Spinal cord (tissue), 10 donors: ENCODE measurements at places on chromosomes 12 and 14. TPM values are rescaled to one million over a fixed set of nuclear protein-coding genes. Genes with fewer than 3 reads are reported as not detected.

DNA sequence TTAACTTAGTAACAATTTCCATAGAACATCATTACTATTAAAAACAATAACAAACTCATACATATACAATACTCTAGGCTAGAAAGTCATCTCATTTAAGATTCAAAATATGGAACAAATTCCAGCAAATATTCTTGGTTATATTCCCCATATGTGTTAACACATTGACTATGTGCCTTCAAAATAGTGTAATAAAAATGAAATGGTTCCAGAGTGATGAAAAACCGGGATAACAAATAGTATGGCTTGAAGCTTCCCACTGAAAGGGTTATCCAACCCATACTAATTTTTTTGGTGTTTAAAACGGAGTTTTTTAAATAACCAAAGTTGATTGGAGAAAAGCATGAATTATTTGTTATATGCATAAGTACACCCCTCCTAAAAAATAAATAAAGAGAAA is 5.3 kb downstream of the LRIG3 start:
- DNase-seq: no peak

GRCh38 chr12:116958402-116959197 is 47.9 kb downstream of the FBXW8 start:
- DNase-seq: no peak

TIGAR gene
- total RNA-seq: 12.7 TPM

DNA sequence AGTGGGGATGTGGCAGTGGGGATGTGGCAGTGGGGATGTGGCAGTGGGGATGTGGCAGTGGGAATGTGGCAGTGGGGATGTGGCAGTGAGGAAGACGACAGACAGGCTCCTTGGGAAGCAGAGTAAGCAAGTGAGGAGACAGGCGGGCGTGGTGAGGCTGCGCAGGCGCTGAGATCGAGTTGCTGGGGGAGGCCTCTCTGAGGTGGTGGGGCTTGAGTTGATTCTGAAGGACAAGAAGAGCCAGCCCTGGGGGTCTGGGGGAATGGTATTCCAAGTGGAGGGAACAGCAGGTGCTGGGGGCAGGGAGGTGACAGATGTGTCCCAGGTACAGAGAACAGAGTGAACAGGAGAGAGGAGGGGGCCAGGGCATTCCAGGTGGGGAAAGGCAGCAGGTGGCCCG is 33.8 kb upstream of the TSPAN9 start:
- no peak for DNase-seq

DNA sequence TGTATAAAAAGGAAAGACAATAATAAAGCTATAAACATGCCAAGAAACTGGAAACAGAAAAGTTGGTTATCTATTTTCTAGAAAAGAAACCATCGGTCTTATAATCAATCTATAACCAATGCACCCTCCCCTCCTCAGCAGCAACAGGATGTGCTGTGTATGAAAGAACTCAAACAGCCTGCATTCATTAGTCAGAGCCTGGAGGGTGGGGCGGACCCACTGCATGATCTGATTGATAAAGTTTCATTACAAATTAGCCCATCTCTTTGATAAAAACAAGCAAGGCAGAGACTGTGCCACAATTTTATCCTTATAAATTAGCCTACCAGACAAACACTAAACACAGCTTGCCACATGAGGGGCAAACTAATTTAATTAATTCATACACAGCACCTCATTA is 448.1 kb downstream of the BCAT1 start:
- no peak for DNase-seq

GRCh38 chr12:78795934-78796445 is 68.6 kb upstream of the SYT1 start:
- no peak for DNase-seq

CIROP gene
- total RNA-seq: 0.10 TPM

DNA sequence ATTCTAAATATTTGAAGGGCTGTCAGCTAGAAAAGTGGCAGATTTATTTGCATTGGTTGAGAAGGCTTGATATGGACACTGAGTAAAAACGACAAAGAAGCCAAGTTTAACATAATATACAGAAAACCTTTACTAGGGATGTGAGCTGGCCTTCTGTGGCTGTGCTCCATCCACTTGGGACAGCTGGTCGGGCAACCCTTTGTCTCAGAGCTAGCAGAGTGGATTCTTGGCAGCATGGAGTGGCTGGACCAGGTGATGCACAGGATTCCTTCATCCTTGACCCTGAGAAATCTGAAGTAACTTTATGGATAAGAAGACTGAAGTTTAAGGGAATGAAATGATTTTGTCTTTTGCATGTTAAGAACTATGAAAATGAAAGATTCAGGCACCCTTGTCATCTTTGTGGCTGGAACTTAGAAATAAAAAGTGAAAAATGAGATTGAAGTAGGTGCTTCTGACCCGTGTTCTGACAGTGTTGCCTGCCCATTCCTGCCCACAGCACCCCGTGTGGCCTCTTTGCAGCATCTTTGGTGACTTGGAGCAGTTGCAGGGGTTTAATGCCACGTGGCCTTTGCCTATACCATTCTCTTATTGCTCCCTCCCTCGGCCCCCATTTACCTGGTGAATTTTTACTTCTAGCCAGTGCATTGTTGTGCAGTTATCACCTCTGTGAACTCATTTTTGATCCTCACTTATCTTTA is 32.6 kb downstream of the PELI2 start:
- no peak for DNase-seq

GRCh38 chr12:90939382-90939781 is 15.6 kb downstream of the CCER1 start:
- DNase-seq: no peak

DNA sequence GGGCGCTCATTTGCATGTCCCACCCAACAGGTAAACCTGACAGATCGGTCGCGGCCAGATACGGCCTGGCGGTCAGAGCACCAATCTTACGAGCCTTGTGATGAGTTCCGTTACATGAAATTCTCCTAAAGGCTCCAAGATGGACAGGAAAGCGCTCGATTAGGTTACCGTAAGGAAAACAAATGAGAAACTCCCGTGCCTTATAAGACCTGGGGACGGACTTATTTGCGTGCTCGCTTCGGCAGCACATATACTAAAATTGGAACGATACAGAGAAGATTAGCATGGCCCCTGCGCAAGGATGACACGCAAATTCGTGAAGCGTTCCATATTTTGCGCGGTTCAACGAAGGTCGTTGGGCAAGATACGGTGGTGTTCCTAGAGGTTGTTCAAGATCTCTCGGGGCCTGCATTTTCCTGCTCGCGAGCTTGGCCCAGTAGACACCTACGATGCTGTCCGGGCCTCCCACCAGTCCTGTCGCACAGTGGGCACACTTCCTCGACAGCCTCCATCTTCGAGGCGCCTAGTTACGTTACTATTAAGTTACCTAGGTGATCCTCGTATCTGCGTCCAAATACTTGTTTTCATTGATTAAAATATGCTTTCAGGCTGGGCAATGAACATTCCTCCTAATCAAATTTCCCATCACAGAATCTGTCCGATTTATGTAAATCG is at the start of gene RNU6-7:
RNU6-7 (plus strand) TSS at position 230 of the 675 bp plus-strand sequence.
- DNase-seq: peak; percentile 56

DNA sequence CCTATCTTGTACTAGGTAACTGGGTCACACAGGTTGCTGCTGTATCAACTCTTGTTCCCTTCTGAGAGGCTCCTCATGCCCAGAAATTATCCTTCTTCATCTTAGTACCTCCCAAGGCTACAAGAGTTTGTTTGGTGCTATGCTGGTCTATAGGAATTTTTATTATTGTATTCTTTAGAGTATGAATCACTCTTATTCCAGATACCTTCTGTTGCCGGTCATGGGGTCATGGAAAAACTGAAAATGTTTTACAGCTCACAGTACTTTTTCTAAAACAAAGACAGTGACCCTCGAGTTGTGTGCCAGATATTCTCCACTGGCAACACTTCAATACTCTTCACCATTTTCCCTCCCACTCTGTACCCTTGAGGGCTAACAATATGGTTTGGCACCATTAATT is 1598.0 kb upstream of the TMEM132C start:
- DNase-seq: no peak

GRCh38 chr12:104707194-104707593 is 250.4 kb downstream of the CHST11 start:
- DNase-seq: no peak

DNA sequence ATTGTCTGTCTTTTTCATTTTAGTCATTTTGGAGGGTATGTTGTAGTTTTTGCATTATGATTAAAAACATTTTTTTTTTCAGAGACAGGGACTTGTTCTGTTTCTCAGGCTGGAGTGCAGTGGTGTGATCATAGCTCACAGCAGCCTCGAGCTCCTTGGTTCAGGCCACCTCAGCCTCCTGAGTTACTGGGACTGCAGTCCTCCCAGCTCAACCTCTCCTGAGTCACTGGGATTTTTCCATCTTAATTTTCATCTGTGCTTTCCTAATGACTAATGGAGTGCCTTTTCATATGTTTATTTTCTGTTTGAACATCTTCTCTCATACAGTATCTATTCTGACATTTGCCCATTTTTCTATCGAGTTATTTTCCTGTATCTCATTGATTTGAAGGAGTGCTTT is 52.6 kb downstream of the DYRK2 start:
- DNase-seq: no peak

DNA sequence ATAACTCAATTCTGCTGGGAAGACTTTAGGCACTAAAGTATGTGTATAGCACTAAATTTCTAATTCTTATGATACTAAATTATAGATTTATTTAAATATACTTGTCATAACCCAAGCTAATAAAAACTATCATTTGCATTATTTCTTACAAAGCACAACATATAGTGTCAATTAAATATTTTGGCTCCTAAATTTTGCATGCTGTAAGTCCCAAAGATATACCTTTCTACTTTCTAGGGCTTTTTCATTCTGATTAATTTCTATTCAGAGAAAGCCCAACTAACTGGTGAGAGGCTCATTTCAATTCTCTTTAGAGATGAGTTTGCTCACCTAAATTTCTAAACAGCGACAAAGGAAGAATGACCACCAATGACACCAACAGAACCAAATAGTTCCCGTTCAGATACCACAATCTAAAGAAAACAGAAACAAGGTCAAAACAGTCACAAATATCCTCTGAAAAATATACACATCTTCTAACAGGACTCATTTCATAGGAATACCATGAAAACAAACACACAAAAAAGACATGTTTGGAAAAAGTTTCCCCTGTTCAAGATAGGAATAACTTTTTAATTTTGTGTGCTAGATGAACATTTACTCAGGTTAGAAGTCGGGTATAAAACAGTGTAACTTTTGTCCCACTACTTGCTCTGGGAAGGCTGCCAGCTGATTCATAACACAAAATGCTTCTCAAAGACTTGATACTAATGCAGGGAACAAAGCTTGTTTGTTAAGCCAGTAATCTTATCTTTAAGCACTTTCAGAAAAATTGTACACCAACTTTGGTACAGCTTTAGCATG is 7.6 kb downstream of the SLC38A2 start:
- no peak for DNase-seq

- no peak for DNase-seq
Measured at GRCh38 chr12:106137530-106138356, 1.0 kb downstream of the NUAK1 start.

DNA sequence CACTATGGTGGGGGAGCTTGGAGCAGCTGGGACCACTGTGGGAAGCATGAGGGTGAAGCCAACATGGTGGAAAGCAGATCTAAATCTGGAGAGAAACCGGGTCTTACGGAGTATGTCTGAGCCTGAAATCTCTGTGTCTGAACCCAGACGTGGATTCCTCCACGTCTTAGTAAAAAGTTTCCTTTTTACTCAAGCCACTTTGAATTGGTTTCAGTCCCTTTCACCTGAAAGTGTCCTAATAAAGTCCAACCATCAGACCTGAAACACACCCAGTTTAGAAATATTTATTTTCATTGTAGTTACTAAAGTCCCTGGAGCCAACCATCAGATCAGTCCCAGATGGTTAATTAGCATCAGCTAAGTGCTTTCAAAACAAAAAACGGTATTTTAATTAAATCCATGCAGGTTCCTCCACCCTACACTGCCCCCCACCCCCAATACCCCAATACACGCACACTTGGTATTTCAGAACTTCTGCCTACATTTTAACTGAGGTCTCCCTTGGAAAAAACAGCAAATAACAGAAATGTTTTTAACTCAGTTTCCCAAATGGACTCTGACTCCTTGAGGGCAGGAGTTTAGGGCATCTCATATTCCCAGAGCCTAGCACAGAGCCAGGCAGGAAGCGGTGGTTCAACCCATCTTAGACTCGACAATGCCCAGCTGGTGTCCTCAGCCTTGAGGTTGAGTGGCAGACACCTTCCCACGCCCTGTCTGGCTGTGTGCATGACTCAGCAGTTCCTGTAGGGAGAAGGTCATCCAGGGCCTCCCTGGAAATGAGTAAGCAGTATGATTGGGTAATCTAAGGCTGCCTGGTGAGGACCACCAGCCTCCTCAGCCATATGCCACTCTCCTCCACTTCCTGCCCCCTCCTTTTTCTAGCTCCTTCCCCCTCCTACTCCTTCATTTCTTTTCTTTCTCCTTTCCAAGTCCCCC is 175.8 kb downstream of the TTC8 start:
- no peak for DNase-seq

DNA sequence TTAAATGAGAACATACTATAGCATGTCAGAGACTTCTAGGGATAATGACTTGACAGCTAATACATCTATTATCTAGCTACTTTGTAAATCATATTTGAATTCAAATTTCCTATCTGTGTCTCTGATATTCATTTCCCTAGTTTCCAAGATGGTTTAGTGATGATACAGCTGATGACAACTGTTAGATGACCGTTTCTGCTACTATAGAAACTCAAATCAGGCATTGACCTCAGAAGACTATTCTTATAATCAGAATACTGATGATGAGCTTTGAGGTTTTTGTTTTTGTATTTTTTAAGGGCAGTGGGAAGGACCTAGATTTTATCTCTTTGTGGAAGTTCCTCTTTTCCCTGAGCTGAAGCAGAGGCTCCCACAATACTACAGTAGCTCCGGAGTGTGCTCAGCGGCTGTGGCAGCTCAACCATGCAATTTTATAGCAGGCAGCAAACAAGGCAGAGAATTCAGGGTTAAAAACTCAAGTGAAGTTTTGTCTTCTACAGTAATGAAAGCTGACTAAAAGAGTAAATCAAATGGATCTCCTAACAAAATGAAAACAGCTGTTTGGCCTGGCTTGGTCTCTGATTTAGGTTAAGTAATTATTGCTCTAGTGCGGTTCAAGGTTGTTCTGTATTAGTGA is 145.1 kb downstream of the SLC25A21 start:
- DNase-seq: no peak

IFNG-AS1 gene
- 0.22 TPM for total RNA-seq

- DNase-seq: no peak
Measured at GRCh38 chr12:30417697-30418231, 277.9 kb downstream of the IPO8 start.

DNA sequence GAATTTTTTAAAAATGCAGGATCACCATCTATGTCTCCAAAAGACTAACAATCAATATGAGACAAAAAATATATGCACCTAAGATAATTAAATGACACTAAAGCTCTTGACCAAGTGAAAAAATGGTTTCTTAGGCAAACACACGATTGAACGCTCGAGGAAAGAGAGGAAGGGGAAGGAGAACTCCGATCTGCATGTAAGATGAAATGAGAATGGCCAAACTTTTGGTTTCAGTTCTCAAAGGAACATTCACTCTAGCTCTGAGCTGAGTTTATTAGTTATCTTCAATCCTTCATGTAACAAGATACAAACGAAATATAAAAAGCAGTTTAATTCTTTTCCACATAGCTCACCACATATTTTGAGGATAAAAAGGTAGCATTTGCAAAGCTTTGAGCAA is 2.8 kb downstream of the DYRK4 start:
- DNase-seq: no peak

- no peak for DNase-seq
Measured at GRCh38 chr14:51716610-51717009, 64.9 kb downstream of the FRMD6 start.

GRCh38 chr14:37584211-37585100 is 10.6 kb downstream of the FOXA1 start:
- DNase-seq: no peak
